Mesangial cell (primary cell): ENCODE measurements at places on chromosomes 13 and 19. TPM values are rescaled to one million over a fixed set of nuclear protein-coding genes. Genes with fewer than 3 reads are reported as not detected.

Gene CFAP97D2
- total RNA-seq, result not detected in 2 replicates

Gene LENG1
- 3.5 and 5.2 TPM in 2 replicates for total RNA-seq

Gene CLIP3
- 2.6 and 31.9 TPM in 2 replicates for total RNA-seq

Gene VSTM2B
- not detected in 2 replicates for total RNA-seq

Gene CNFN
- total RNA-seq, result 3.4 and 5.2 TPM in 2 replicates

Gene F10
- 4.2 and 6.0 TPM in 2 replicates for total RNA-seq

Gene ZNF492
- 0.13 and 1.6 TPM in 2 replicates for total RNA-seq

Gene DCT
- total RNA-seq, result under 0.01 and 0.25 TPM in 2 replicates

Gene ZNF304
- 3.6 and 5.5 TPM in 2 replicates for total RNA-seq

Gene MEIOSIN
- not detected in 2 replicates for total RNA-seq

Gene LIPE
- total RNA-seq, result 2.9 and 8.8 TPM in 2 replicates

Gene CYP2A6
- not detected in 2 replicates for total RNA-seq

Gene PTH2
- not detected in 2 replicates for total RNA-seq

Gene TMED1
- total RNA-seq, result 49.3 and 54.4 TPM in 2 replicates

Gene FARP1
- total RNA-seq, result 75.4 and 103 TPM in 2 replicates

Gene SCGB2B2
- total RNA-seq, result 0.13 TPM in 1 of 2 replicates, not detected in the other

Gene ZNF726
- total RNA-seq, result 1.0 and 11.6 TPM in 2 replicates

Gene ZIK1
- total RNA-seq, result 4.1 and 7.5 TPM in 2 replicates

Gene PDE4C
- not detected in 2 replicates for total RNA-seq

Gene ZNF98
- 1.0 and 1.3 TPM in 2 replicates for total RNA-seq

Gene ACER1
- total RNA-seq, result not detected in 2 replicates

Gene CD79A
- total RNA-seq, result 0.25 and 0.33 TPM in 2 replicates

Gene FPR2
- not detected in 2 replicates for total RNA-seq

Gene ZNF682
- total RNA-seq, result 0.49 and 1.9 TPM in 2 replicates

Gene SIGLEC9
- total RNA-seq, result not detected in 2 replicates

Gene SIAH3
- 0.16 and 0.38 TPM in 2 replicates for total RNA-seq

Gene PCDH20
- total RNA-seq, result 0.81 and 3.3 TPM in 2 replicates

Gene CEACAM4
- not detected in 2 replicates for total RNA-seq

Gene LGALS7B
- total RNA-seq, result 3.5 TPM in 1 of 2 replicates, not detected in the other

Gene FFAR3
- total RNA-seq, result not detected in 2 replicates
